ENCODE measurements at places on chromosomes 5 and 9.

GRCh38 chr5:65926276-65926783 is at the start of gene ERBIN:
Gene ERBIN, plus strand, starts transcription at chr5:65926575. Its CDS starts 66,144 bp downstream, at chr5:65992719.
- peak; percentile 80 for DNase-seq

GRCh38 chr9:5688109-5688508 is 59.2 kb downstream of the RIC1 start:
- DNase-seq, result no peak

- DNase-seq, result peak; percentile 31
Observed at GRCh38 chr5:42991404-42992087, 48.6 kb downstream of the ANXA2R start.

DNA sequence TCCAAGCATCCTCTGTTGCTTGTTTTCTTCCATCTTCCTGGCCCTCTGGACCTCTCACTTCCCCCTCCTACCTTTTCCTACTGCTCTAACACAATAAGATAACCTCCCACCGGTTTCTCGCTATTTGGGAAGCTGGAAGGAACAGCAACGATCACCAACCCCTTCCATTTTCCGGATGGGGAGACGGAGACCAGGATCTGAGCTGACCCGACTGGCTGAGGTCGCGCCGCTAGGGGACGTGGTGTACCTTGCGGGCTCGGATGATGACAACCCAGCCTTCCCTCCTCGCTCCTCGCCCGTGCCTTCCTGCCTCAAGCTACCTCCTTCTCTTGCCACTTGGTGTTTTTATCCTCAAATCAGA is 1.9 kb downstream of the LPAR1 start:
- DNase-seq, result no peak

DNA sequence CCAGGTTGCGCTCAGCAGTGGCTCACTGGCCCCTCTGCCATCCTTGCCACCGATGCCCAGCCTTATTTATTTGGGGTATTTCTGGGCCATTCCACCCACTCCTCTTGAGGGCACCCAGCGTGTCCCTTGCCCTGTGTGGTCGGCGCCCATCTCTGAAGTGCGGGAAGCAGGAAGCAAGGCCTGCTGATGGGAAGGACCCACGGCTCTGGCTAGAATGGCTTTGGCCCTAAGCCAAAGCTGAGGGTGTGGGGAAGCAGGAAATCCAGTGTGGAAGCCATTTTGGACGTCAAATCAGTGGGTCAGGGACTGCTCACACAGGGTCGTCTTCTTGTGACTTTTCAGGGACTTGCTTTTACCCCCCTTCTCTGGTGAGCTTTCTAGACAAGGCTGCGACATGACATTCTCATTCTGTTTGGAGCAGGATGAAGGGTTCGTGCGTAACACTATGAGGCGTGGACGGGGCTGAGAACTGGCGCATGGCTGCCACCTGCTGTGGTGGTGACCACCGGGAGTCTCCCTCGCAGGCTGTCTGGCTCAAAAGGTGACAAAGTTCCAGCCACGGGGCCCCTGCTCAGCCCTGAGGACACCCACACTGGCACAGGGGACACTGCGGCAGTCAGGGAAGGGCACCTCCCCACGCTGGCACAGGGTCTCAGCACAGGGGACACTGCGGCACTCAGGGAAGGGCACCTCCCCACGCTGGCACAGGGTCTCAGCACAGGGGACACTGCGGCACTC is 50.7 kb upstream of the NKD2 start:
- no peak for DNase-seq

GRCh38 chr9:105357937-105358336 is 89.9 kb upstream of the FSD1L start:
- DNase-seq, result no peak

DNA sequence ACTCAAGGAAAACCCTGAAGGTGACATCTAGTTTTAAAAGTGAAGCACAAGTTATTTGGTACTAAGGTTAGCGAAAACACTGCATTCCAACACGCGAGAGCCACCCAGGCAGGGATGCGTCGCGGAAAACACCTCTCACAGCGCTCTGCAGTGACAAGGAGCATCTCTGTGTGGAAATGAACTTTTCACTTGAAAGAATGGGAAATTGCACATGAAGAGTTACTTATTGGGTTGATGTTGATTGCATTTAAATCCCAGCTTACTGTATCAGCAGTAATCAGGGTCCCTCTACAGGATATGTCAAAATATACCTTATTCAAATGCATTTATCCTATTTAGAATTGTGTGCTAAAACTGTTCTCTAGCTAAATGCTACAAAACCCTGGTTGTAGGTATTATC is 144.4 kb downstream of the BNC2 start:
- no peak for DNase-seq
